ENCODE measurements at places on chromosomes 13 and 19.

DNA sequence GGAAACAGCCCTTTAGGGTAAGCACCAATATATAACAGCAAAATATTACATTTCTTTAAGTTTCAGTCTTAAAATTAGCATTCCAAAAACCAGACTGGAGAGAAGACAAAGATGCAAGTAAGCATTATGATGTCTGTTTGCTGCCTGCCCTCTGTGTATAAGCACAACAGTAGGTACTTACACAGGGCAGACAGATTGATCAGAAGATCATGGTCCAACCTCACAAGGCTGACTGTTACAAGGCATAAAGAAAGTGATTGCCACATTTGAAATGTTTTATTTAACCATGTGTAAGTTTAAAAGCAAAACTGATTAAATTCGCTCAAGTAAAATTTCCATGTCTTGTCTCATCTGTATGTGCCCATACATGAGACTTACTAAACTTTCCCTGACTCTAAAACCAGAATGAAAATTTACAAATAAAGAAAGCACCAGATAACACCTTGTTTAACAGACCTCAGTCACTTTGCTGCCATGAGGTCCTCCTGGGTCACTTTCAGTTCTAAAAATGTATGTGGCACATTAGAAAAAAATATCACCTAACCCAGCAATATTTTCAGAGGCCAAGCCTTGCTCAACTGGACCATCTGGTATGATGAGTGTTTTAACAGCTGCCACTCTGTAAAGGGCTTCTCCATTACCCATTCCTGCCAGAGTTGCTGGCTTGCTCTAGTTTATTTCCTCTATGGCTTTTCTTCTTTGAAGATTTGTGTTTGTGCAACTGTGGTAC, 297.0 kb downstream of the RBM26 start:
- DNase-seq, result no peak

DNA sequence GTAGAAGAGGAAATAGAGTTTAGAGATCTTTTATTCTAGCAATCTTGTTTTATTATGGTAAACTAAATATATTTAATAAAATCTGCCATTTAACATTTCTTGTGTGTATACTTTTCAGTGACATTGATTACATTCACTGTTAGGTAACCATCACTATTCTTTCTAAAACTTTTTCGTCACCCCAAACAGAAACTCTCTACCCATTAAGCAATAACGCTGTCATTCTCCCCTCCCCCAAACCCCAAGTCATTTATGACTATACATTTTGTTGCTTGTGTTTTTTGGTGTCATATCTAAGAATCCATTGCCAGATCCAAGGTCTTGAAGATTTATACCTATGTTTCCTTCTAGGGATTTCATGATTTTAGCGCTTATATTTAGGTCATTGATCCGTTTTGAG, 10.6 kb downstream of the URI1 start:
- DNase-seq, result no peak

- no peak for DNase-seq
Observed at GRCh38 chr13:99431927-99432608, 69.2 kb upstream of the TM9SF2 start.

DNA sequence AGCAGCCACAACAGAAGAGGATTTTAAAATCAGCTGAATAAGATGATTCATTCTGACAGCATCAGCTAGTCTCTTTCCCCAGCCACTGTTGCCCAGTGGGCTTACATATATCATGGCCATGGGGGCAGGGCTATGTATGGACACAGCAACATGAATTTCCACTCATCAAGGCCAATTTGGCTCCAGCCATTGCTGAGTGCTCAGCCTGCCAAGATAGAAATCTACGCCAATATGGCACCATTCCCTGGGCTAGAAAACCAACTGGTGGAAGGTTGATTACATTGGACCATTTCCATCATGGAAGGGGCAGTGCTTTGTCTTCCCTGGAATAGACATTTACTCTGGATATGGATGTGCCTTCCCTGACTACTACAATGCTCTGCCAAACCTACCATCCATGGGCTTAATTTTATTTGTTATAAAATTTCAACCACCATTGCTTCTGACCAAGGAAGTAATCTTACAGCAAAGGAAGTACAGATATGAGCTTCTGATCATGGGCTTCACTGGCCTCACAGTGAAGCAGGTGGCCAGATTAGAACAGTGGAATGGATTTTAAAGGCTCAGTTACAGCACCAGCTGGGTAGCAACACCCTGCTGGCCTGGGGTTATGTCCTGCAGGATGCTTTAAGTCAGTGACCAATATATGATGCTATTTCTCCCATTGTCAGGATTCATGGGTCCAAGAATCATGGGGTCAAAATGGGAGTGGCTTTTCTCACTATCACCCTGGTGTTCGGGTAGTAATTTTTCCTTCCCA, 9.8 kb upstream of the ALOX5AP start:
- no peak for DNase-seq

DNA sequence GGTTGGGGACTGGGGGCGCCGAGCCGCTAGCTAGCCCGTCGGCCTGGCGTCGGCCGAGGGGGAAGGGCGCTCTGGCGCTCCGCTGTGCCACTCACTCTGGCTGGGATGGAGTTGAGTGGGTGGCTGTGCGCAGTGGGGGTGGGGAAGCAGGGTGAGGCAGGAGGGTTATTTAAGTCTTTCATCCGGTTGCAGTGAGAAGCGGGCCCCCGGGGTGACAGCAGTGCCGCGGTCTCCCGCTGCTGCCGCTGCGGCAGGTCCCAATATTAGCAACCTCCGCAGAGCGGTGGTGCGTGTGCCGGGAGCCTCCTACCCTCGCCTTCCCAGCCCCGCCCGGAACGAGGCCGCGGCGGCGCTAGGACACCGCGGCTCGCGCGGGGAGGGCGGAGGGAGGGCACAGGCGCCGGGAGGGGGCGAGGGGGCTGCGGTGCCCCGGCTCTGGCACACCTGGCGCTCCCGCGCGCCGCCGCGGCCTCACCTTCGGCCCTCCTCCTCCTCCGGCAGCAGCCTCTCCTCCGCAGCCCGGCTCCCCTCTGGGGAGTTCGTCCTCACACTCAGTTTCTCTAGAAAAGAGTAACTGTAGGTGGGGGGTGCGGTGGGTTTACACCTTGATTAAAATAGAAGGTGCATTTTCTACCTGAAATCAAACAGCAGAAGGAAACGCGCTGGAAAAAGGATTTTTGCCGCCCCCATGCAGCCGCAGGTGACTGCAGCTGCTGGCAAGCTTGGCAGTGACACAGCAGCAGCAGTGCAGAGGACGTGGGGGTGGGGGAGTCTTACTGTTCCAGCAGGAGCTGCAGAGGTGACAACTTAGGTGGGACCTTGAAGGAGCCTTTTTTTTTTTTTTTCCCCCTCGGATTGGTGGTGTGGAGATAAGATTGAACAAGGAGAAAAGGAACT, 4.5 kb downstream of the FGF9 start:
- DNase-seq, result peak; percentile 70

GRCh38 chr13:65971541-65971940, 1258.6 kb downstream of the PCDH9 start:
- no peak for DNase-seq

- DNase-seq, result no peak
Observed at GRCh38 chr19:45471111-45471930, 3.5 kb downstream of the FOSB start.

GRCh38 chr13:93406136-93406535, 179.5 kb downstream of the GPC6 start:
- DNase-seq, result no peak

DNA sequence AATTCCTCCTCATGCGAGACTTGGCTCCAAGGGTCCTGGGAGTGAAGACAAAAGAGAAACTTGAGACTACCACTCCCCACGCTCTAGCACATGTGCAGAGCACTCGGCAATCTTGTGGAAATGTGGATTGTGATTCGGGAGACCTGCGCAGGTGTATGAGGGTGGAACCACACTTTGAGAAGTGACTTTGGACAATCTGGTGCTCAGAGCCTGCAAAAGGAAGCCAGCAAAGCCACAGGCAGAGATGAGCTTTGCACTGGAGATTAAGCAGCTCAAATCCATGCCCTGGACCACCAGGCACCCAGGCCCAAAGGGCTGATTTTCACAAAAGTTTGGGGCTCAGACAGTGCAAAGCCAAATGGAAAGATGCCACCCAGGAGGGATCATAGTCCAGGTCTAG, 162.5 kb upstream of the TSHZ3 start:
- DNase-seq, result no peak

GRCh38 chr19:14022469-14022868, 5.5 kb upstream of the RLN3 start:
- no peak for DNase-seq

DNA sequence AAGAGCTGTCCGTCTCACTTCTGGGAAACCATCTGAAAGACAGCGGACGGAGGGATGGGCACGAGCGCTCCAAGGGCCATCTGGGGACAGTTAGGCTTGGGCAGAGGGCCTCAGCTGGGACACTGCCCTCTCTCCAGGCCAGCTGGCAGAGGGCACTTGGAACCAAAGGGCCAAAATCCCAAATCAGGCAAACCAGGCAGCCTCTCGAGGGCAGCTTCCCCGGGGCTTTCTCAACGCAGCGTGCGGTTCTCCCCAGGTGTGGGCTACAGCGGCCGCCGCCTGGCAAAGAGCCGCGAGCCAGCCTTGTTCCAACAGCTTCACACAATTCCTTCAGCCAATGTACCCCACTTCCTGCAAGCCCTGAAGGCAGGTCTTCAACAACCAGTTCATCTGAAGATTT, 5.0 kb downstream of the MLLT1 start:
- DNase-seq, result no peak

All from 8988T (cell line).